SJCRH30 (cell line): ENCODE measurements at places on chromosomes 7 and 10.

GRCh38 chr7:26237035-26237807, 35.7 kb downstream of the CBX3 start:
- H3K4me1 ChIP-seq = peaks cover 7% of the 10 kb centered on the region; the same call in 1 of the 2 replicates
- H3K27me3 ChIP-seq = peaks cover 3% of the 10 kb centered on the region; the same call in 1 of the 2 replicates
- DNase-seq = peak; percentile 47
- no peaks in the 10 kb centered on the region for H3K36me3 ChIP-seq

DNA sequence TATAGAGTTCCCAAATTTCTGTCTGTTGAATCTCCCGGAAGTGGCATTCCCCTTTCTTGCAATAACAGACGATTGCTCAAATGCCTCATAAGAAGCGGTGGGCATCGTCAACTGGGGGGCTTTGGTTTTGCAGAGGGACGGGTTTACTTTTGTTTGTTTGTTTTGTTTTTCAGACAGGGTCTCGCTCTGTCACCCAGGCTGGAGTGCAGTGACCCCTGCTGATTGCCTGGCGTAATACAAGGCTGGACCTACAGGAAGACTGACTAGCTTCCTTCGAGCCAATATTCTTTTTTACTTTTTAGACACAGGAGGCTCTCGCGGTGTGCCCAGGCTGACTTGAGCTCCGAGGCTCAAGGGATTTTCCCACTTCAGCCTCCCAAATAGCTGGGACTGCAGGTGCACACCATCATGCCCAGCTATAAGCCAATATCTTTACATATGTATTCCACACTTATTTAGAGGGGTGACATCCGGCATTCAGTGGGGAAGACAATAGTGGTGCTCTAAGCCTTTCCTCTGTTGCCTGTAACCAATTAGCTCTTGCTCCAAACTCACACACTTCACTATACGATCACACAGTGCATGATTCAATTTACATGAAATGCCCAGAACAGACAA, 58.1 kb downstream of the FHIP2A start:
- no peaks in the 10 kb centered on the region for H3K36me3 ChIP-seq
- H3K27me3 ChIP-seq = no peaks in the 10 kb centered on the region
- no peak overlapping the region for H3K27ac ChIP-seq
- no peaks in the 10 kb centered on the region for H3K4me1 ChIP-seq

DNA sequence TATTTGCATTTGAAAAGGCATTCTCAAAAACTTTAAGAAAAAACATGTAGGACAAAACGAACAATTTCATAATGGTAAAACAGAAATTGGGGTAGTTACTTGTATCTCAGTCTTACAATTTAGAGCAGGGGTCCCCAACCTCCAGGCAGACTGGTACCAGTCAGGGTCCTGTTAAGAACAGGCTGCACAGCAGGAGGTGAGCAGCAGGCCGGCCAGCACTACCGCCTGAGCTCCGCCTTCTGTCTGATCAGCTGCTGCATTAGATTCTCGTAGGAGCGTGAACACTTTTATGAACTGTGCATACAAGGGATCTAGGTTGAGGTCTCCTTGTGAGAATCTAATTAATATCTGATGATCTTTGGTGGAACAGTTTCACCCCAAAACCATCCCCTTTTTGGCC, 77.3 kb downstream of the SEMA3A start:
- H3K4me3 ChIP-seq = no peak overlapping the region
- peaks cover 28% of the 10 kb centered on the region for H3K4me1 ChIP-seq
- H3K36me3 ChIP-seq = no peaks in the 10 kb centered on the region
- no peak for DNase-seq

DNA sequence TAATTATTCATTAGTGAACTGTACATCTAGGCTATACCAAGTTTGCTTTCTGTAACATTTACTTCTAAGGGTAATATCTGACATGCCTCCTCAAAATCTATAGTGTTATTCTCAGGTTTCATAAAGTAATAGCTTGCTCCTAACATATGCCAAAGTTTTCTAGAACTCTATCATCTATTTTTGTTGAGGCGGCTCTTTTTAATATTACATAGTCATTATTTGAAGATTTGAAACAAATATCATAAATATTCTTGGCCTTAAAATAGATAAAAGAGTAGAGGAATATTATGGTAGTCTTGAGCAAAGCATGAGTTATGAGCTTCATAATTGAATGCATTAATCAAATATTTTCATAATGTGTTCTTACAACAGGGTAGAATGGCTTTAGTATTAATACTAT, 327.2 kb upstream of the KCND2 start:
- no peaks in the 10 kb centered on the region for H3K27me3 ChIP-seq
- no peak overlapping the region for H3K4me3 ChIP-seq
- H3K36me3 ChIP-seq = no peaks in the 10 kb centered on the region
- no peak overlapping the region for H3K27ac ChIP-seq
- no peaks in the 10 kb centered on the region for H3K4me1 ChIP-seq

DNA sequence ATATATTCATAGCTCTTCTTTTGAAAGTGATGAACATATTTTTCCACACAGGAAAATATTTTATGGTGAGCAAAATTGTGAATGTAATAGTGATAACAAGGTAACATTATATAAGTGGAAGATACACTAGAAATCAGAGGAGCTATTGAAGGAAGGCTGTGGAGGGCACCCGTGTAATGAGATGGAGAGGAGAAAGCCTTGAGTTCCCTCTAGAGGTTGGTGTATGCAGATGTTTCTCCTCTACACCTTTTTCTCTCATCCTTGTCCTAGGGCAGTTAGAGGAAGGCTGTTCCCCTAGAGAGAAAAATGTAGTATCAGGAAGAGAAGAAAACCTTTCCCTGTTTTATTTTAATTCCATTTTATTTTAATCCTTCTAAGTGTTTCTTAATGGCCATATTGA, 54.6 kb upstream of the NRG3 start:
- H3K27me3 ChIP-seq = no peaks in the 10 kb centered on the region
- no peaks in the 10 kb centered on the region for H3K4me1 ChIP-seq
- H3K27ac ChIP-seq = no peak overlapping the region
- no peak for DNase-seq

DNA sequence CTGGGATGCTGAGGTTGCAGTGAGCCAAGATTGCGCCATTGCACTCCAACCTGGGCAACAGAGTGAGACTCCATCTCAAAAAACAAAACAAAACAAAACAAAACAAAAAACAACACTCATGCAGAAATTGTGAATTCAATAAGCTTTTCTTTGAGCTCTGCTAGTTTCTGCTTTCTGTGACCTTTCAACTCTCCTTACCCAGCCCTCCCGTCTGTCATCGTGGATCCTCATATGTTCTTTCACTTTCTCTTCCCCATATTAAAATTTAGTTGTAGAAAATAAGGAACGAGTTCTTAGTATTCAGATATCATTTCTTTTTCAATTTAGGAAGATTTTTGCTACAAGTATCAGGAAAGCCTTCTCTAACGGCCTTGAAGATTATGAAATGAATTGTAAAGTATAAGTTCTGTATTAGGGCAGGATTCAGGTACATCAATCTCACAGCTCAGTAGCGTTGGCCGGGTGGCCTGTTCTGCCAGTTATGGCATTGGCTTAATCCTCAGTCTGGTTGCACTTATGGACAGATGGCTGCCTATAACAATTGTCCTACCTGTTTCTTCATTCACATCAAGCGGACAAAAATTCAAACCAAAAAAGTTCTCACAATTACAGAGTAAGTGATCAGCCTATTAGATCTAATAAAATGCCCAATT, 1167.0 kb downstream of the SORCS3 start:
- no peaks in the 10 kb centered on the region for H3K36me3 ChIP-seq
- H3K27me3 ChIP-seq = peaks cover 5% of the 10 kb centered on the region; the same call in 1 of the 2 replicates
- no peak overlapping the region for H3K4me3 ChIP-seq
- H3K4me1 ChIP-seq = no peaks in the 10 kb centered on the region
- no peak for DNase-seq
- H3K27ac ChIP-seq = no peak overlapping the region

- no peaks in the 10 kb centered on the region for H3K36me3 ChIP-seq
- H3K27me3 ChIP-seq = no peaks in the 10 kb centered on the region
- no peak overlapping the region for H3K4me3 ChIP-seq
- DNase-seq = no peak
These were observed 1022.6 kb downstream of the KCNMA1 start for GRCh38 chr10:76615049-76615448.

DNA sequence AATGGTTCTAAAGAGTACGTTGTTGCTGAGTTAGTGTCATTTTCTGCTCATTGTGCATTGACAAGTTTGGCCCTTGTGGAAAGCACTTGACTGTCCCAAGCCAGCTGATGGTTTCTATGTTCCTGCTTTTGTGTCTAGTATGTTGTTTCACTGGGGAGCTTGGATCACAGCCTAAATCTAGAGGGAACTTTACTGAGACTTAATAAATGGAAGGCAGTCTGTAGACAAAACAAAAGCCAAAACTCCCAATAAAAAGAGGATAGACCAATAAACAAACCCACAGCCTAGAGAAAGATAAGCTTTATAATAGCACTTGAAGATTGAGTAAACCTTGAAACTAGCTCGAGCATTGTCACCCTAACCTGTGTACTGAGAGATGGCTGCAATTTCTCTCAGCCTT, 196.8 kb downstream of the ADRA2A start:
- no peak overlapping the region for H3K4me3 ChIP-seq
- no peak overlapping the region for H3K27ac ChIP-seq
- H3K27me3 ChIP-seq = no peaks in the 10 kb centered on the region
- no peaks in the 10 kb centered on the region for H3K36me3 ChIP-seq

- H3K4me3 ChIP-seq = no peak overlapping the region
- H3K36me3 ChIP-seq = no peaks in the 10 kb centered on the region
- H3K4me1 ChIP-seq = no peaks in the 10 kb centered on the region
- no peak for DNase-seq
These were observed 57.6 kb downstream of the CDH23 start for GRCh38 chr10:71454347-71454746.

GRCh38 chr10:100930368-100930767, 17.6 kb downstream of the SLF2 start:
- H3K36me3 ChIP-seq = peaks cover 97% of the 10 kb centered on the region
- H3K27me3 ChIP-seq = no peaks in the 10 kb centered on the region
- no peak overlapping the region for H3K27ac ChIP-seq
- DNase-seq = no peak
- H3K4me1 ChIP-seq = peaks cover 3% of the 10 kb centered on the region

DNA sequence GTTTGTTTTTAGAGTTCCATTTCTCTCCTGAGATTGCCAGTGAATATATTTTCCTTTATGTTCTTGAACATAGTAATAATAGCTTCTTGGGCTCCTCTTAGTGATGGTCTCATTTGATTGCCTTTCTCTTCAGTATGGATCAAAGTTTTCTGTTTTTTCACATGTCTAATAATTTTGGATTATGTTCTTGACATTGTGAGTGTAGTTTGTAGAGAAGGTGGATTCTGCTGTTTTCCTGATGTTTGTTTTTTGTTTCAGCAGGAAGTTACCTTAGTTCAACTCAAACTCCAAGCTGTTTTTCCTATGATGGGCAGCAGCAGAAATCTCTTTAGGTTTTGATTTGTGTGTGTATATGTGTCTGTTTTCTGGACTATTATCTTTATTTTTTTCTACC, 43.8 kb downstream of the TAF3 start:
- no peak overlapping the region for H3K4me3 ChIP-seq
- no peaks in the 10 kb centered on the region for H3K36me3 ChIP-seq
- H3K27ac ChIP-seq = no peak overlapping the region

DNA sequence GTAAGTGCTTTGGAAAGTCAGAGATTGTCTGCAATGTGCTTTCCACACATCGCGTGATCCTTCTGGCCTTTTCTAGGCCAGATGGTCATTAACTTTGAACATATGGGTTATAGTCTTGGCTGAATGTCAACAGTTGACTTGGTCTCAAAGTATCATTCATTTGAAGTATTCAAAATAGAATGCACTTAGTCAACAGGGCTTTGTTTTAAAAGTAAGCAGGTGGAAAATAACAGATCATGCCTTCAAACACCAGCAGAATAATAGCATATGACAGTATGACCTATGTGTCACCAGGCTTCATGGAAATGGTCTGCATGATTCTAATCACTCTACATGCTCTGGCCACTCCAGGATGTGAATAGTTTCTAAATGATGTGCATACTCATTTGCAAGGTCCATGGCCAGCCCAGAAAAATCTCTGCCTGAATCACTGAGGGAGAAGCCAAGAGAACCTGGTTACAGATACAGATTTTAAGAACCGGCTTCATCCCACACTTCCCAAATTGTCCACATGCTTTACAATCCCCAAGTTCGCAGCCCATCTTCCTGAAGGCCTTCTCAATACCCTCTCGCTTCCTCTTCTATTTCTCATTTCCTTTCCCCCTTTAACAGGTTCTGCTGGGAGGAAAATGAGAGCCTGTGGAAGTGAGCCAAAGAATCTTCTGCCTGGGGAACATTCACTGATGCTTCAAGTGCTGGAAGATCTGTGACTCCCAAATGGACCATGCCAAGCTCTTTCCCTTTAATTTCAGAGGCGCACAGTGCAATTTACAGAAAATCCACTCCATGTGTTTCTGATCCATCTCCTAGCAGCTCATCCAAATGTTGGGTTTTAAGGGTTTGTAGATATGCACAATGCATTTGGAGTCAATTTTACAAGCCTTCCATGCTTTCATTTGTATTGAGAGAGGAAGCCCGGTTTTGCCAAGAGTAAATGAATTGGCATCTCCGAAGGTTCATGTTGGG, 122.8 kb upstream of the GDF10 start:
- H3K27me3 ChIP-seq = no peaks in the 10 kb centered on the region
- H3K4me3 ChIP-seq = no peak overlapping the region
- no peaks in the 10 kb centered on the region for H3K36me3 ChIP-seq

DNA sequence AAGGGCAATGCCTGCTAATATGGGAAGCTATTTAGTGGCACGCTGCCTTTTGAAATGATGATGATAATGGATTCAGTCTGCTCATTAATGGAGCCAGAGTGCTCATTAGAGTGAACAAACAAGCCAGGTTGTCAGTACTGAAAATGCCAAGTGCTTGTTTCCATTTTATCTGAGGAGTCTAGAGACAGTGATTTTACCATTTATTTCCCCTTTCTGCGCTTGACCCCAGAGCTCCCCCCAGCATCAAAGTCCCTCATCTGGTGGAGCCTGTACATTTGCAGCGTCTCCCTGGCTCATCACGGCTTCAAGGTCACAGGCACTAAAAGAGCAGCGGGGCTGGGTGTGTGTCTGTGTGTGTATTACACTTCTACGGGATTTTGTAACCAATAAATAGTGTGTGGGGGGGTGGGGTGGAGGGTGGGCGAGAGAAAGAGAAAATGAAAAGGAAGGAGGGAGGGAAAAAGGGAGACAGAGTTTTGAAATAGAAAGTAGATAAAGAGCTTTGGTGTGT, 553.8 kb downstream of the TFEC start:
- DNase-seq = no peak
- no peak overlapping the region for H3K27ac ChIP-seq
- no peaks in the 10 kb centered on the region for H3K36me3 ChIP-seq
- no peak overlapping the region for H3K4me3 ChIP-seq

GRCh38 chr10:44316922-44317215, 68.0 kb downstream of the CXCL12 start:
- no peaks in the 10 kb centered on the region for H3K4me1 ChIP-seq
- H3K27ac ChIP-seq = no peak overlapping the region
- DNase-seq = no peak
- H3K36me3 ChIP-seq = no peaks in the 10 kb centered on the region

- H3K36me3 ChIP-seq = no peaks in the 10 kb centered on the region
- H3K4me1 ChIP-seq = peaks cover 28% of the 10 kb centered on the region
- H3K27ac ChIP-seq = no peak overlapping the region
- no peak overlapping the region for H3K4me3 ChIP-seq
- no peaks in the 10 kb centered on the region for H3K27me3 ChIP-seq
These were observed 86.4 kb downstream of the RBM20 start for GRCh38 chr10:110730345-110731050.

GRCh38 chr10:112213098-112213823, 29.7 kb upstream of the GPAM start:
- H3K4me3 ChIP-seq = no peak overlapping the region
- no peak overlapping the region for H3K27ac ChIP-seq
- peaks cover 11% of the 10 kb centered on the region; the same call in 1 of the 2 replicates for H3K27me3 ChIP-seq

- no peaks in the 10 kb centered on the region for H3K27me3 ChIP-seq
- H3K27ac ChIP-seq = no peak overlapping the region
- H3K36me3 ChIP-seq = peaks cover 4% of the 10 kb centered on the region; the same call in 1 of the 2 replicates
- H3K4me1 ChIP-seq = no peaks in the 10 kb centered on the region
These were observed 60.8 kb downstream of the OGDH start for GRCh38 chr7:44667190-44667589.
